A549 (cell line): ENCODE measurements at places on chromosomes 4 and X. TPM values are rescaled to one million over a fixed set of nuclear protein-coding genes. Genes with fewer than 3 reads are reported as not detected.

The HNRNPD gene
- 434 to 480 TPM (median 446 TPM) in 3 replicates for polyA plus RNA-seq

The HOPX gene
- not detected in 3 replicates for polyA plus RNA-seq

The MMGT1 gene
- polyA plus RNA-seq, result 15.0 to 16.2 TPM (median 15.1 TPM) in 3 replicates

The SLC9A7 gene
- 9.8 to 11.4 TPM (median 11.2 TPM) in 3 replicates for polyA plus RNA-seq

The RFC1 gene
- 24.5 to 28.1 TPM (median 25.5 TPM) in 3 replicates for polyA plus RNA-seq

The SPANXB1 gene
- polyA plus RNA-seq, result 2.8 to 5.5 TPM (median 3.6 TPM) in 3 replicates

The CT55 gene
- not detected in 3 replicates for polyA plus RNA-seq

The SEC24D gene
- polyA plus RNA-seq, result 12.5 to 15.3 TPM (median 12.8 TPM) in 3 replicates

The DCAF8L2 gene
- not detected in 3 replicates for polyA plus RNA-seq

The SPARCL1 gene
- polyA plus RNA-seq, result not detected in 3 replicates

The PABPC1L2A gene
- not detected in 3 replicates for polyA plus RNA-seq

The SYP gene
- 3.3 to 4.0 TPM (median 3.8 TPM) in 3 replicates for polyA plus RNA-seq

The CTSO gene
- 0.72 to 0.81 TPM (median 0.78 TPM) in 3 replicates for polyA plus RNA-seq

The PHOX2B gene
- not detected in 3 replicates for polyA plus RNA-seq

The APLN gene
- polyA plus RNA-seq, result 0.74 to 0.77 TPM (median 0.75 TPM) in 3 replicates

The JADE3 gene
- 10.4 to 10.6 TPM (median 10.5 TPM) in 3 replicates for polyA plus RNA-seq

The GPRASP3 gene
- 4.7 to 5.0 TPM (median 4.9 TPM) in 3 replicates for polyA plus RNA-seq

The AFF2 gene
- not detected in 3 replicates for polyA plus RNA-seq

The OTUD6A gene
- polyA plus RNA-seq, result not detected in 3 replicates

The TASL gene
- polyA plus RNA-seq, result not detected in 3 replicates
